ENCODE measurements at places on chromosomes 2 and 18.

DNA sequence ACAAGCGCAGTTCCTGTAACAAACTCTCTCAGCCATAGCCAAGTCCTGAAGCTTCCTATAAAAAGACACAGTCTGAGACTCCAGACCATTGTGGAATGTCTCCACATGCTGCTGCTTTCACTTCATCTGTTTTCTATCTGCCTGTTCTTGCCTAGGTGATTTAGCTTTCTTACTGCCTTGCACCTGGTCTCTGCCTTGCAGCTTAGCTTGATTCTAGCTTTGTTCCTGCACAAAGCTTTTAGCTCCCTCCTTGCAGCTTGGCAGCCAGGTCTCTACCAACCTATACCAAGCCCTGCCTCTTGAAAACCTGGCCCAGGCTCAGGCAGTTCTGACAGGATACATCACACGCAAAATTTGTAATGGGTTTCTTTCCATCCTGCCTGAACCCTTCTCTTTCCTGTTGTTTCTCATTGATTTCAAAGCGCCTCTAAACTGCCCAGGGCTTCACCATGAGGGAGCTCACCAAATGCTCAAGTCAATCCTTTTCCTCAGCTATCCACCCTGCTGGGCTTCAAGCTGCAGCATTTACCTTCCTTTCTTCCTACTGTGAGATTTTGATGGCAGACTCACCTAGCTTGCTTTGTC, 941.3 kb upstream of the NXPH2 start:
- DNase-seq, result no peak

- DNase-seq, result no peak
Observed at GRCh38 chr2:20170704-20171250, 54.2 kb downstream of the SDC1 start.

- DNase-seq, result no peak
Observed at GRCh38 chr2:226725126-226725860, 74.3 kb downstream of the IRS1 start.

DNA sequence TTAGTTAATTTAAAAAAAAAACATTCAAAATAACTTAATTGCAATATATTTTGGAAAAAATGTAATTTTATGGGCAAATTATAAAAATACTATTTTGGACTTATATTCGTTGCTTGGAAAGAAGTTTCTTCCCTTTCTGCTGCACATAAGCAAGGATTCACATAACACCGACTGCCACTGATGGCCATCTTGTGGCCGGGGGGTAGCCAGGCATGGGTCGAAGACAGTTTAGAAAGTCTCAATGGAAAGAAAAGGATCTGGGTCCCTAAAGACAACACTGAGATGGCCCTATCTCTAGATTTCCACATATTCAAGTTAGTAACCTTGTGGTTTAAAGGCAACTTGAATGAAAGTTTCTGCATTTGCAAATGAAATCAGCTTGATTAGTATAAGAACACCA, 318.6 kb downstream of the AKAIN1 start:
- DNase-seq, result no peak

DNA sequence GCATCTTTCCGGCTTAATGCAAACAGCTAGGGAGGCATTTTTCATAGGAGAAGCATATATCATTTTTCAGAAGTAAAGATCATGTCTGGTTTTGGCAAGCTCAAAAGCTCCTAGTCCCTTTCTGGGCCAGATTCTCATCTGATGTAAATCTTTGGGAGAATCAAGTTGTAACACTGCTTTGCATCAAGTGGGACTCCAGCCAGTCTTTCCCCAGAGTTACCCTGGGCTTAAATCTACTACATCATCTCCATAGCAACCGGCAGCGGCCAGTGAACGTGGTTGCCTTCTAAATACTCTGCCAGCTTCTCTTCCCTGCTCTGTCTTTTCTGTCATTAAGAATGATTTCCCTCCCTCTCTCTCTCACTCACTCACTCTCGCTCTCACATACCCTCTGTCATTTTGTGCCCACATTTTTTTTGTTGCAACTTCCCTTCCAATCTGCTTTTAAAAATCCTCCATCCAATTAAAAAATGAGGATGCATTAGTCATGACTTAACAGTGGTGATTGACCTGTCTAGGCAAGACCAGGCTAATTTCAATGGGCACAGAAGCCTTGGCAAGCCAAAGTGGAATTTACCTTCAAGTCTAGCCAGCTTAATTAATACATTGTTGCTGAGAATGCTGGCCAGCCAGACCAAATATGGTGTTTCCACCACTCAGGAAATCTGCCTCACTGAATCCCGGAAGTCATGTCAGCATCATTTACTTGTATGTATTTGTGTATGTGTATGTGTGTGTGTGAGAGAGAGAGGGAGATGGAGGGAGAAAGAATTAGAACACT, 93.0 kb downstream of the NRP2 start:
- DNase-seq, result no peak

DNA sequence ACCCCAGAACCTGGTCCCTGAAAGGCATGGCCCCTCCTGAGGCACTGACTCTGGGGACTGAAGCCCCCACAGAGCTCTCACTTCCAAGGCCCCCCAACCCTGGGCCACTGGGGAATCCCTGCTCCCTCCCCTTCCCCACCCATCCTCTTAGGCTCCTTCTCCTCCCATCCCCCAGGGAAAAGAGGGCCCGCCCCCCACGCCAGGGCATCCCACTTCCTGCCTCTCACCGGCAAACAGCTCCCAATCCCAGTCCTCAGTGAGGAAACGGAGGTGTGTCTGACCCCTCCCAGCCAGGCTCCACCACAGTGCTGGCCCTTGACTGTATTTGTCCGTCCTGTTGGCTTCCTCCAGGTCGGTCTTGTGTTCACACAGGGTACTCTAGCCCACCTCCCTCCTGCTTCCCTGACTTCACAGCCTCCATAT, 35.0 kb upstream of the PTMA start:
- DNase-seq, result no peak

- no peak for DNase-seq
Observed at GRCh38 chr18:59021500-59021899, 118.2 kb upstream of the SEC11C start.

Measured in activated naive CD8-positive, alpha-beta T cell treated with anti-CD3 and anti-CD28 coated beads, Interleukin-2, amount 10 ng/mL, durations not matched to agents 7 days and 5 days (primary cell).